ENCODE measurements at places on chromosomes 2 and 18.

- no peak for DNase-seq
Observed at GRCh38 chr2:211306929-211307328, 750.5 kb downstream of the CPS1 start.

DNA sequence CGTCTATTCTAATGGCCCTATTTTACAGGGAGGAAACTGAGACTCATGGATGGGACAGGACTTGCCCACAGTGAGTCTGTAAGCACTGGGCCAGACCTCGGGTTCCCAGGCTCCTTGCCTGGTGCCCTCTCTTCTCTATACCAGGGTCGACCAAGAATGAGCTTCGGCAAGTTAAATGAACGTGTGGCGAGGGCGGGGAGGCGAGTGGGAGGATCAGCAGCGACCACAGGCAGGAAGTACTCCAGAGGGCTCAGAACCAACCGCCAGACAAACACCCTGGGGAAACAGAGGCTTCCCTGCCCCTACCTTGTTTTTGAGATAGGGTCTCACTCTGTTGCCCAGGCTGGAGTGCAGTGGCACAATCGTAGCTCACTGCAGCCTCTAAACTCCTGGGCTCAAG, 177.7 kb upstream of the SMAD2 start:
- no peak for DNase-seq

DNA sequence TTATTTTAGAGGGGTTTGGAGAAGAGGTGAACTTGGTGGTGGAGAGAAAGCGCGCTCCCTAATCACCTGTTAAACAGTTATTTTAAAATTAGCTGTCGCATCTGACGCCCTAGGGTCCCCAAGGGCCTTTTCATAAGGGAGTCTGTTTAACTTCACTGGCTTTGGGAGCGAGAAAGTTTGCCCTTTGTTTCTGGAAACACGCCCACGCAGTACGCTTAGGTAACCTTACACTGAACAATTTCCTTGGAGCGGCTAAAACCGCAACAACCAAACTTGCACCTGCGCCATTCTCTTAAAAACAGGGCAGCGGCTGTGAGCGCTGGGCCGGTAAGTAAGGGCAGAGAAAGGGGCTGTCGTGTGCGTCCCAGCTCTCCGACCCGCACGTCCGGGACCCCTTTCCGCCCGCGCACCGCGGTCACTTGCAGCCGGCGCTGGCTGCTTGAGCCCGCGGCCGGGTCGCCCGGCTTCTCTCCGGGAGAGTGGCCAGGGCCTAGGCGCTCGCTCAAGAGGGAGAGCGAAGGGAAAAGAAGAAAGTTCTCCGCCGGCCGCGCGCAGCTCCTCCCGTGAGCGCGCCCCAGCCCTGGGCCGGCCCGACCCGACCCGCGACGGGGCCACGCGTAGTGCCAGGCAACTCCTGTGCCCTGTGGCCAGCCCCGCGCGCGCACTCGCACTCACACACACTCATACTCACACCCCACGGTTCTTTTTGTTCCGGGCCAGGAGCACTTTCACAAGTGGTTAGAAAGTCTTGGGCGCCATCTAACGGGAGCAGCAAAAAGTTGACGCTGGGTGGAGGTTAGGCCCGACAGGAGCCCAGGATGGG, 19.2 kb downstream of the POU3F3 start:
- DNase-seq, result no peak

GRCh38 chr2:119483896-119484718, 40.2 kb downstream of the SCTR start:
- no peak for DNase-seq

DNA sequence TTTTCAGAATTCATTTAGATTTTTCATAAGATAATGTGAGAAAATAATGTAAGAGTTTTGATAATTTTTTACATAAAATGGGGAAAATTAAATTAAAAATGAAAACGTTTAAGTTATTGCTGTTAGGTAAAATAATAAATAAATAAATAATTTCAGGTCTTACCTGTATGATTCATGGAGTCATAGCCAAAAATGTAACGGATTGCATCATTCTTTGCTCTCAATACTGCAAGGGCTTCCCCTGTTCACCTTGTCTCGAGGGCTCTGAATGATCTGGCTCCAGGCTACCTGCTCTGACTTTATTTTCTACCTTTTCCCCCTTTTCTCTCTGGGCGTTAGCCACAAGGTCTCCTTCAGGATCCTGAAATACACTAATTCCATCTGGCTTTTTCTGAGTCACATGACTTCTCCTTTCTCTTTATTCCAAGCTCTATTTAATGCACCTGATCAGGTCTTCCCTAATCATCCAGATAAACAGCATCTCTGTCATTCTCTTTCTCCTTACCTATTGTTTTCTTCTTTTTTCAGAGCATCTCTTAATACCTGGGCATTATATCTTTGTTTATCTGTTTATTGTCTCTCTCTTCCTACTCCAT, 30.0 kb upstream of the CFAP36 start:
- no peak for DNase-seq

DNA sequence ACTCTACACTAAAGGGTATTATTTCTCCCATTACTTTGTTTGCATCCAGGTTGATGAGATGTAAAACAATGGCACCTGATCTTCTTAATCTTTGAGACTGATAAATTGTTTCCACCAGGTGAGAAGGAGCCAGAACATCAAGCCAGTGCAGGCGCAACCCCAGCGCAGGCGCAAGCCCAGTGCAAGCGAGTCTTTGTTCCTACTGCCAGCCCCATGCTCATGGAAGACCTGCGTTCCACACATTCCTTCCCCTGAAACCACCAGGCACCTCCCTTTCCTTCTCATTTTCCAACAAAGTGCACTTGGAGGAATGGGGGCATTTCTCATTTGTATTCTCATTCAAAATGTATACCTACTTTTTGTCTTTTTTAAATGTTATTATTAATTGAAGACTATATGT, 188.7 kb upstream of the SMAD2 start:
- DNase-seq, result no peak

DNA sequence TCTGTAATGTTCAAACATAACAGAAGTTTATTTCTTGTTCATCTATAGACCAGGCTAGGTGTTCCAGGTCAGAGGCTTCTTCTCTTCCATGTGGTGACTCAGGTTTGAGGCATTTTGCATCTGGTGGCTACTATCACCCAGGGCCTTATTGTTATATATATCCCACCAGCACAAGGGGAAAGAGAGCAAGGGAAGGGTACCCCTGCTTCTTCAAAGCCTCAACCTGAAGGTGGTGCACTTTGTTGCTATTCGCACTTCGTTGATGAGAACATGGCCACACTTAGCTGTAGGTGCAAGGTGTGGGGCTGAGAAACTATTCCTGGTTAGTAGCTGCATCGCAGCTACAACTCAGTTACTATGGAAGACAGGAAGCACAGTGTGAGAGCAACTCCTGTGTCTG, 27.4 kb upstream of the SLC3A1 start:
- no peak for DNase-seq

- DNase-seq, result no peak
Observed at GRCh38 chr18:13558124-13558523, 168.2 kb downstream of the FAM210A start.

DNA sequence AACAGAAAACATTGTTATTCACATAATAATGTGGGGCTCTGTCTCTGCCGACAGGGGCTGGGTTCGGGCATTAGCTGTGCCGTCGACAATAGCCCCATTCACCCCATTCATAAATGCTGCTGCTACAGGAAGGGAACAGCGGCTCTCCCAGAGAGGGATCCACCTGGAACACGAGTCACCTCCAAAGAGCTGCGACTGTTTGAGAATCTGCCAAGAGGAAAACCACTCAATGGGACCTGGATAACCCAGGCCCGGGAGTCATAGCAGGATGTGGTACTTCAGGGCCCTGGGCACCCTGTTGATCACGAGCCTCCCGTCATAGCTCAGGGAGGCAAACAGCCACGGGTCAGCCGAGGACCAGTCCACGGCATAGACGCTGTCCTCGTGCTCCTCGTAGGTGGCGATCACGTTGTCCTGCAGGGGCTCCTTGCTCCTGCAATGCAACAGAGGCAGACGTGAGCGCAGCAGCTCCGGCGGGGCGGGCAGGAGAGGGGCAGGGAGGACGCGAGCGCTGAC, 188.5 kb downstream of the EIPR1 start:
- DNase-seq, result no peak

- no peak for DNase-seq
Observed at GRCh38 chr2:108634011-108634410, 85.3 kb upstream of the RANBP2 start.

- no peak for DNase-seq
Observed at GRCh38 chr2:199850218-199850717, 724 bp downstream of the FTCDNL1 start.

GRCh38 chr2:195619590-195619989, 37.4 kb upstream of the SLC39A10 start:
- no peak for DNase-seq

DNA sequence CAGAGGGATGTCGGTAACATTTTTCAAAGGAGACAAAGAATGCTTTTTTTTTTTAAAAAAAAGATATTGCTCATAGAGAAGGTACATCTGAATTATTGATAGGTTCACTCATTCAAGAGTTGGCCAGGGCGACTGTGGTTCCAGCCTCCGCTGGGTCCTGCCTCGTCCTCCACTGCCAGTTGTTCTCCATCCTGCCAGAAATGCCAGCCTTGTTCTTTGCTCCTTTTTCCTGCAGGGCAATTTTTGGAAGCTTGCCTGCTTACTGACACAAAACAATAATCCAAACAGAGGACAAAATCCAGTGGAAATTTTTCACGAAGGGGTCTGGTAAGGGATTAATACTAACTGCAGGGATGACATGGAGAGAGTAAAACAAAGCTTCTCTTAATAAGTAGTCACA, 1113.0 kb downstream of the CBLN2 start:
- DNase-seq, result no peak

DNA sequence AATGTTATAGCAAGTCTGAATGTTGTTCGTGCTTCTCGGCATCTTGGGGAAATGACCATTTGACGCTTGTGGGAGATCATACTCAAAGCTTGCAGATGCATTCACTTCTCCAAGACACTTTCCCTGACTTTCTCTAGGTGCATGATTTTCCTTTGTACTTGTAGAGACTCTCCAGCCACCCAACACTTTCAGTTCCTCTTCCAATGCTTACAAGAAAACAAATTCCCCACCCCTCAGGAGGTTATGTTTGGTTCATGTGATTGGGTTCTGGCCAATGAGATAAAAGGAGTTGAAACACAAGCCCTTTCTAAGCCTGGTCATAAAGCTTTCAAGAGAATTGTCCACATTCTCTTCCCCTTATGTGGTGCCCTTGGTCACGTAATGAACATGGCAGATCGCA, 156.3 kb downstream of the EPHA4 start:
- no peak for DNase-seq

DNA sequence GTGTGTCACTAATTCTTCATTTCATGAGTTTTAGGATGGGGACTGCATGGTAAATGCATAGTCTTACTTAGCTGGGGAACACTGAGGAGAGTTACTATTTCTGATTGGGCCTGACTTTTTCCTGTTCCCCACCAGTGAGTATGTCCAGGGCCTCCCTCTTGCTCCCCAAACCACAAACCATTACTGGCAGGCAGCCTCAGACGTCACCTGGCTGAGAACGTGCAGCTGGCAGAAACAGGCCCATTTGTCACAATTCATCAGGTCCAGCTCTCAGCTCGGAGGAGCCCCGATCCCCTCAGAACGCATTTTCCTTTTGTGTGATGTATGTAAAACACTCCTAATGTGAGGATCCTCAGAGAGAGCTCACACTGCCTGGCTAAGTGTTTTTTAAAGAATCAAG, 71.7 kb upstream of the SIX3 start:
- no peak for DNase-seq

DNA sequence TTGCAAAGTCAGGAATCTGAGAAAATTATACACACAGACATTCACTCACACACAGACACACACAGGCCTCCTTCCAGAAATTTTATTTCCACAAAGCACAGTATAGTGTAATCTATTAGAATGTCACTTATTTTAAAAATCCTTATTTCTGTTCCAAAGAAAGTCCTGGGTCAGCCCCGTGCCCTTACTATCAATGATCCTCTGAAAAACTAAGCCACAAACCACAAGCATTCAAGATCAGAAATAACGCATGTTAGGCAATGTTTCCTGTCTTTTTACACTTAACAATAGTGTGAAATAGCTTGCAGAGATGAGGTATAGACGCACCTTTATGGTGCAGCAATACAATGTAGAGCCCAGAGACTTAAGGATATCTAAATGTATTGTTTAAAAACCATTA, 25.8 kb downstream of the TBC1D8 start:
- no peak for DNase-seq

DNA sequence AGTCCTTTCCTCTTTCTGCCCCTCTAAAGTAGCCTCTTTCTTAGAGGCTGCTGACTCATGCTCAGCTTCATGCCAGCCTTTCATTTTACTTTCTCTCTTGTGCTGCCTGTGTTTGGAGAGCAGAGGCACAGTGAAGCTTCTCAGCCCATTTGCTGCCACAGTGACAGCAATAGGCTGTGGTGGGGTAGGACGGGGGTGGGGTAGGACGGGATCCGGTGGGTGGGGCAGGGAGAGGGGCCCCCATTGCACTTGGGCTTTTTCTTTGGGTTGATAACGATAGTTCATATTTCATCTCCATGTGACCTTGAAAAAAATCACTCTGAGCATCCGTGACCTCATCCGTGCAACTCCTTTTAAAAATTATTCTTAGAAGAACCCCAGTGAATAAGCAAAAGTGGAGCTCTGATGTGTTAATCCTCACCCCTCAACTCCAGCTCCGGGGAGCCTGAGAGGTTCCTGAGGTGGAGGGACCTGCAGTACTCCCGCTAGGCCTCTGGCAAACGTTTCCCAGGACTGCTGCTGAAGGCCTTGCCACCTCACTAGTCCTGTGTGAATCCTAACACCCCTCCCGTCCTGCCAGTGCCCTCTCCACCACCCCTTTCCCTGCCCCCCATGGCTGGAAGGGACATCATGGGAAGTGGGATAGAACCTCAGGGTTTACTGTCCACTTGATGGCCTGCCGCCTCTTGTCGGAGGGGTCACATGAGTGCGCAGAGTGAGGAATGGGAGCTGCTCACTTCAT, 70.8 kb downstream of the INPP4A start:
- DNase-seq, result no peak

GRCh38 chr2:109535217-109535946, 78.4 kb downstream of the SEPTIN10 start:
- no peak for DNase-seq

- no peak for DNase-seq
Observed at GRCh38 chr2:214100488-214100887, 310.4 kb upstream of the VWC2L start.

DNA sequence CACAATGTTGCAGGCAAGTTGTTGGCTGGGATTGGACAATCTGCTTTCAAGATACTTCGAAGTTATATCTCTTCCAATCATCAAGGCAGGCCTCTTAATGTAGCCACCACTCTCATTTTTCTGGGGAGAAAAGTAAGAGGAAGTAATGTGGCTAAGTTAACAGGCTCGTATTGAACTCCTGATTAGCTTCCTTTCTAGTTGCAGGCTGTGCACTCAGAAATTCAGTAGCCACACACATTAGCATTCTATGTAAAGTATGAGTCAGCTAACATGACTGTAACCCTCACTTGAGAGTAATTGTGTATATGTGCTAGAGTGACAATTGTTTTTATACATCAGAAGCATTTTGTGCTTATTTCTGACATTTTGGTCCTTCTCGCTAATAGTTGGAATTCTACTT, 3.3 kb downstream of the TWSG1 start:
- DNase-seq, result no peak

DNA sequence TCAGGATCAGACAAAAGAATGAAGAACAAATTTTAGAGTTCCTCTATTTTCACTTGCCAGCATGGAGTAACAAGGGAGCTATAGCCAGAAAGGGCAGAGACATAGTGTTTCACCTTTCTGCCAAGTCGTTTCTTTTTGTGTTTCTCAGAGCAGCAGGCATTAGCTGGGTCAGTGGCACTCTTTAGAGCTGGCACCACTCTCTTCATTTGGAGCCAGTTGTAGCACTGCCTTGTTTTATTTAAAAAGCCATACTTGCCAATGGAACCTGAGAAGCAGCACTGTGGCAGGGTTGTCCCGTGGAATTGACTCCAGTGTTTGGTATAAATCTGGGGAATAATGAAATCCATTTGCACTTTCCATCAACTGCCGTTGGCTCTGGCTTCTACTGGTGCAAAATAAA, 64.0 kb downstream of the LRRTM4 start:
- no peak for DNase-seq
